A549 treated with dexamethasone at 1 μM for 4 hours (cell line): ENCODE measurements at places on chromosomes 6 and 20. TPM values are rescaled to one million over a fixed set of nuclear protein-coding genes. Genes with fewer than 3 reads are reported as not detected.

The PPIL1 gene
- 42.6 to 46.2 TPM (median 45.0 TPM) in 5 replicates for total RNA-seq

The MAPK13 gene
- 0.48 to 0.63 TPM (median 0.58 TPM) in 5 replicates for total RNA-seq

The COL11A2 gene
- total RNA-seq: 0.51 to 0.91 TPM (median 0.81 TPM) in 5 replicates

The TRIM10 gene
- 0.04 TPM in 1 of 5 replicates, not detected in the others for total RNA-seq

The DEFB124 gene
- 0.21 to 0.72 TPM (median 0.35 TPM) in 4 of 5 replicates, not detected in the other for total RNA-seq

The GUCA1A gene
- not detected in 5 replicates for total RNA-seq

The FGD2 gene
- total RNA-seq: not detected in 5 replicates

The TCF15 gene
- not detected in 5 replicates for total RNA-seq

The FOXC1 gene
- total RNA-seq: 4.2 to 6.5 TPM (median 6.1 TPM) in 5 replicates

The DOK5 gene
- total RNA-seq: not detected in 5 replicates

The F13A1 gene
- total RNA-seq: 0.12 TPM in 1 of 5 replicates, not detected in the others

The NEURL2 gene
- 0.64 to 1.2 TPM (median 0.97 TPM) in 5 replicates for total RNA-seq

The LY6G5B gene
- 2.7 to 4.4 TPM (median 4.0 TPM) in 5 replicates for total RNA-seq

The NOX3 gene
- total RNA-seq: not detected in 5 replicates

The B3GAT2 gene
- 0.01 to 0.03 TPM (median 0.02 TPM) in 4 of 5 replicates, not detected in the other for total RNA-seq

The FNDC1 gene
- 0.08 to 0.14 TPM (median 0.11 TPM) in 5 replicates for total RNA-seq

The MLN gene
- not detected in 5 replicates for total RNA-seq

The PEX3 gene
- 11.3 to 12.5 TPM (median 12.2 TPM) in 5 replicates for total RNA-seq

The KDM1B gene
- 6.5 to 9.5 TPM (median 8.6 TPM) in 5 replicates for total RNA-seq

The SLC35D3 gene
- 0.04 to 0.07 TPM (median 0.06 TPM) in 5 replicates for total RNA-seq

The NFATC2 gene
- total RNA-seq: 6.7 to 12.0 TPM (median 9.8 TPM) in 5 replicates

The RIN2 gene
- total RNA-seq: 20.3 to 24.9 TPM (median 23.5 TPM) in 5 replicates

The SLPI gene
- 7.6 to 12.8 TPM (median 11.3 TPM) in 5 replicates for total RNA-seq

The TBXT gene
- not detected in 5 replicates for total RNA-seq

The MOXD1 gene
- 1.2 to 1.7 TPM (median 1.5 TPM) in 5 replicates for total RNA-seq

The PSORS1C2 gene
- 0.09 TPM in 1 of 5 replicates, not detected in the others for total RNA-seq

The TMC2 gene
- 0.02 TPM in 1 of 5 replicates, not detected in the others for total RNA-seq

The PLCB1 gene
- 0.20 to 1.2 TPM (median 0.66 TPM) in 5 replicates for total RNA-seq

The SPAG4 gene
- total RNA-seq: 3.3 to 4.9 TPM (median 4.4 TPM) in 5 replicates

The RPS6KA2 gene
- total RNA-seq: 0.16 to 0.38 TPM (median 0.23 TPM) in 5 replicates

The HLA-DPB1 gene
- not detected in 5 replicates for total RNA-seq

The RIPPLY2 gene
- 0.31 to 0.49 TPM (median 0.39 TPM) in 4 of 5 replicates, not detected in the other for total RNA-seq

The EYA2 gene
- total RNA-seq: 2.2 to 3.2 TPM (median 2.6 TPM) in 5 replicates

The TMEM74B gene
- 2.4 to 3.5 TPM (median 3.1 TPM) in 5 replicates for total RNA-seq

The DEFB116 gene
- total RNA-seq: not detected in 5 replicates

The MATN4 gene
- 0.03 to 0.14 TPM (median 0.07 TPM) in 5 replicates for total RNA-seq

The EPM2A gene
- 2.8 to 3.4 TPM (median 3.1 TPM) in 5 replicates for total RNA-seq

The SNX5 gene
- 233 to 245 TPM (median 238 TPM) in 5 replicates for total RNA-seq

The ZC3H12D gene
- 0.02 to 0.21 TPM (median 0.06 TPM) in 5 replicates for total RNA-seq

The ARMH2 gene
- total RNA-seq: not detected in 5 replicates

The RFX6 gene
- total RNA-seq: not detected in 5 replicates

The HRH3 gene
- not detected in 5 replicates for total RNA-seq

The SYS1 gene
- 22.2 to 30.5 TPM (median 28.6 TPM) in 5 replicates for total RNA-seq

The ELOVL4 gene
- total RNA-seq: 1.4 to 1.8 TPM (median 1.6 TPM) in 5 replicates

The PRKN gene
- 0.02 to 0.09 TPM (median 0.06 TPM) in 4 of 5 replicates, not detected in the other for total RNA-seq

The LINC00237 gene
- not detected in 5 replicates for total RNA-seq

The ZNF831 gene
- total RNA-seq: not detected in 5 replicates

The ADRM1 gene
- total RNA-seq: 146 to 196 TPM (median 189 TPM) in 5 replicates
